ENCODE measurements at places on chromosomes 13 and 19.

DNA sequence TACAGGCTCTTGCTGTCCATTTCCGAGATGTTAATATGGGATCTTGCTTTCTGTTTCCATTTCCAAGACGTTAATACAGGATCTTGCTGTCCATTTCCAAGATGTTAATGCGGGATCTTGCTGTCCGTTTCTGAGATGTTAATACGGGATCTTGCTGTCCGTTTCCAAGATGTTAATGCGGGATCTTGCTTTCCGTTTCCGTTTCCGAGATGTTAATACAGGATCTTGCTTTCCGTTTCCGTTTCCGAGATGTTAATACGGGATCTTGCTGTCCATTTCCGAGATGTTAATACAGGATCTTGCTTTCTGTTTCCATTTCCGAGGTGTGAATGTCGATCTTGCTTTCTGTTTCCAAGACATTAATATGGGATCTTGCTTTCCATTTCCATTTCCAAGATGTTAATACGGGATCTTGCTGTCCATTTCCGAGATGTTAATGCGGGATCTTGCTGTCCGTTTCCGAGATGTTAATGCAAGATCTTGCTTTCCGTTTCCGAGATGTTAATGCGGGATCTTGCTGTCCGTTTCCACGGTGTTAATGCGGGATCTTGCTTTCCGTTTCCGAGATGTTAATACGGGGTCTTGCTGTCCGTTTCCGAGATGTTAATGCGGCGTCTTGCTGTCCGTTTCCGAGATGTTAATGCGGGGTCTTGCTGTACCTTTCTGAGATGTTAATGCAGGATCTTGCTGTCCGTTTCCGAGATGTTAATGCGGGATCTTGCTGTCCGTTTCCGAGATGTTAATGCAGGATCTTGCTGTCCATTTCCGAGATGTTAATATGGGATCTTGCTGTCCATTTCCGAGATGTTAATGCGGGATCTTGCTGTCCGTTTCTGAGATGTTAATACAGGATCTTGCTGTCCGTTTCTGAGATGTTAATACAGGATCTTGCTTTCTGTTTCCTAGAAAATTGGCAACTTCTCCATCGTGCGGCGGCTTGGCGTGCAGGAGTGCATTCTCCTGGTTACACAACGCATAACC is 38.3 kb downstream of the PEX11G start:
- DNase-seq = no peak

DNA sequence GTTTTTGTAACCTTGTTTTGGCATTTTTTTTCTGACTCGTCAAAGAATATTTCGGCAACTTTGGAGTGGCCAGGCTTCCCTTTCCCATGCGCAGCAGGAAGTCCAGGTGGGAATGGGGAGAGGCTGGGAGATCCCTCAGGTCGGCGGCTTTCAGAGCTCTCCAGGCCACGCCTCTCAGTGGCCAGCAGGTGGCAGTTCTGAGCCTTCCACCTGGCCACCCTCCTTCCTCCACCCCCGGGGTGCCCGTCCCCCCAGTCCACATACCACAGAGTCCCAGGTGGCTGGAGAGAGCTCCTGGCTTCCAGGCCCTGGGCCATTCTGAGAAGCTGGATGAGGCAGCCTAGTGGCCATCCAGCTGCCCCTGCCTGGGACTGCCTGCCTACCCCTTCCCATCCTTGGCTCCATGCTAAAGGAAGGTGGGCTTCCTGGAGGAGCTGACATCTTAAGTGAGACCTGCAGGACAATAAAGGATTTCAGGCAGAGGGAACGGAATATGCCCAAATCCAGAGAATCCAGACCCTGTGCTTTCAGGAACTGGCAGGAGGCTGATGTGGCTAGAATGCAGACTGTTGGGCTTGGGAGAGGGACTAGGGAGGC is 46.3 kb downstream of the CCNE1 start:
- DNase-seq = no peak

- no peak for DNase-seq
Measured at GRCh38 chr13:96822895-96823294, 171.4 kb downstream of the OXGR1 start.

- no peak for DNase-seq
Measured at GRCh38 chr19:6412447-6413091, 12.0 kb downstream of the KHSRP start.

DNA sequence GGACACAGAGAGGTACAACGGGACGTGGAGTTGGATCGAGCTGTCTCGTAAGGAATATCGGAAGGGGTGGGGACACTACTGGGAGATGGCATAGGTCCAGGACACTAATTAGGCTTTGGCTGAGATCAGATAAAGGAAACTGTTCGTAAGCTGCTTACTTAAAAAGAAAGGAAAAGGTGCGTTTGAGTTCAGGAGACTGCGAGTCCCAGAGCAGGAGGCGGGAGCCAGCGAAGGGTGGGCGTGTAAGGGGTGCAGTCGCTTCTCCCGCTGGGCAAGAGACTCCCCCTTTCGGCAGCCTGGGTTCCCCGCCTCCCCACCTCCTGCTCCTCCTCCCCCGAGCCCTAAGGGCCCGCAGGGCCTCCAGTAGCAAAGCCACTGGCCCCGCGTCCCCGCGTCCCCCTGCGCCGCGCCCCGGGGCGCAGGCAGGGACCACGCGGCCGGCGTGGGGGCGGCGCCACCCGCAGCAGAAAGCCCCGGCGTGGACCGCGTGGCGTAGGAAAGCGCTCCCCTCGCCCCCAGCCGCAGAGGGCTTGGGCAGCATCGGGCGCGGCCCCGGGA is 547 bp downstream of the ABCC4 start:
- no peak for DNase-seq

- DNase-seq = no peak
Measured at GRCh38 chr13:25819856-25820530, 231.8 kb downstream of the SHISA2 start.
